OCI-LY7 (cell line): ENCODE measurements at places on chromosomes 7 and 10.

DNA sequence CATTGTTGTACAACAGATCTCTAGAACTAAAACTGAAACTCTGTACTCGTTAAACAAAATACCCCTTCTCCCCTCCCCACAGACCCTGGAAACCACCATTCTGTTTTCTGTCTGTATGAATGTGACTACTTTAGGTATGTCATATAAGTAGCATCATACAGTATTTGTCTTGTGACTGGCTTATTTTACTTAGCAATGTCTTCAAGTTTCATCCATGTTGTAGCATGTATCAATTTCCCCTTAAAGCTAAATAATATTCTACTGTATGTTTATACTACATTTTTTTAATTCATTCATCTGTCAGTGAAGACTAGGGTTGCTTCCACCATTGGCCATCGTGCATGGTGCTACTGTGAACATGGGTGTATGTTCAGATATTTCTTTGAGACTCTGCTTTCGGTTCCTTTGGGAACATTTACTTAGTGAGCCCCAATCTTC, 71.2 kb upstream of the RPA3 start:
- DNase-seq = no peak

GRCh38 chr7:80591654-80592053, 46.8 kb upstream of the CD36 start:
- no peak for DNase-seq

DNA sequence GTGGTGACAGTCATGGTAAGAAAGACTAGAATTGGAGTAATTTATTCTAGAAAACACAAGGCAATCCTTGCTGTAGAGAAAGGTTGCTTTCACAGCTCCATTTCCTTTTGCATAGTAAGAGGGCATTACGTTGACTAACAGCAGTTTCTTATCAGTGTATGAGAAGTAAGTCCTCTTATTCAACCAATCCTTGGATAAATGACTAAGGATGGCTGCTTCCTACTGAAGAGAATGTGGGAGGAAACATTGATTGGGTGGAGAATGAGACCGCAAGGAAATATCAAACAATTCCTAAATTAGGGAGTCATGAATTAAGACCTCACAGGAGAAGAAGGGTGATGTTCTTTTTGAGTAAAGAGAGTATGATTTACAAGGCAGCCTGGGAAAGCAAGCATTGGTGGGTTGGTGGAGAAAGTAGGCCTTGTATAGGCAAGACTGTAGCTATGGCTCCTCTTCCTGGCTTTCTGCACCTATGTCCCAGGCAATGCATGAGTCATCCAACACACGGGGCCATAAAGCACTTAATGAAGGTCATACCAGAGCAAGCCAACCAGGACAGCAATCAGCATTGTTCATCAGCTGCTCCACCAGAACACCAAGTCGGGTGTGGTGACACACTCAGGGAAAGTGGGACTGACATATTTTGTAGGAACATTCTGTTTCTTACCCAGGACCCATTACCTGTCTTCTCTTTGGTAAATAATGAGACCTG, 5.6 kb downstream of the MGAM start:
- DNase-seq = no peak

- peak; percentile 5 for DNase-seq
Observed at GRCh38 chr7:133339772-133340171, 86.9 kb downstream of the EXOC4 start.

DNA sequence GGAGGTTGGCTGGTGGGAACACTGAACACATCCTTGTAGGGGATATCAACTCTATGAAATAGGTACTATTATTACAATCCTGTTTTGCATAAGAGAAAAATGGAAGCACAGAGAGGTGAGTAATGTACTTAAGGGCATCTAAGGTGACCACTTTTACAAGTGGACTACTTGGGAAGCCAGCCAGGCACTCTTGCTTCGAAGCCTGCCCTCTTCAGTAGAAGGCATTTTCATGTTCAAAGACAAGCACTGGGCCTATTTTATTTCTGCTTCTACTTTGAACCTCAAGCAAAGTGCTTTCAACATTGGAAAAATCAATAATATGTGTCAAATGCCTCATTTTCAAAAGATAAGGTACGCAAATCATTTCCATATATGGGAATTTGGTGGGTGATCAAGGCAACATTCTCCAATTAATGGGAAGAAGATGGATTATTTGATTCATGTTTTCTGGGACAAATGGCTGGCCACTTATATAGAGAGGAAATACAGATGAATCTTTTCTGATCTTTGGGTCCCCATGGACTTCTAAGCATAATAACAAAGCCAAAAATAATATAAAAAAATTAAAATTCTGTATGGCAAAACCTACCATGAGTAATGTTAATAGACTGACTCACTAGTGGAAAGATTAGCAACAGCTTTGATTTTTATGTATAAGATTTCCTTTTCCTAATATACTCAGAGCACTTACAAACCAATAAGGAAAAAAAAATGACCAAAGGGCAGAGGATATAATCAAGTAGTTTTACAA, 270.2 kb downstream of the FRMD4A start:
- DNase-seq = no peak

DNA sequence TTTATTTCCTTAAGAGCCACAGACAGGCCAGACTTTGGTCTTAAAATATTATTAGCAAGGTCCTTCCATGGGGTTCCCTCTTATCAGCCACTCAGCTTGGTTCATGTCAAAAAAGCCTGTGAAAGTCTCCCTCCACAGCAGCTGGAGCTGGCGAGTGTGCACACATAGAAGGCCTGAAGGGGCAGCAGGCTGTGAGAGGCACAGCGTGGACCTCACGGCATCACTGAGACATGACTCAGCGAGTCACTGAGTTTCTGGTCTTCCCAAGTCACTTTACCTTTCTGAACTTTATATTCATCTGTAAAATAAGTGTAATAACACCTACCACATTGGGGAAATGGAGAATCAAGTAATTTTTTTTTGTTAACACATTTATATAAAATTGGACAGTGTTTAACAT, 8.7 kb downstream of the TAF3 start:
- DNase-seq = no peak

DNA sequence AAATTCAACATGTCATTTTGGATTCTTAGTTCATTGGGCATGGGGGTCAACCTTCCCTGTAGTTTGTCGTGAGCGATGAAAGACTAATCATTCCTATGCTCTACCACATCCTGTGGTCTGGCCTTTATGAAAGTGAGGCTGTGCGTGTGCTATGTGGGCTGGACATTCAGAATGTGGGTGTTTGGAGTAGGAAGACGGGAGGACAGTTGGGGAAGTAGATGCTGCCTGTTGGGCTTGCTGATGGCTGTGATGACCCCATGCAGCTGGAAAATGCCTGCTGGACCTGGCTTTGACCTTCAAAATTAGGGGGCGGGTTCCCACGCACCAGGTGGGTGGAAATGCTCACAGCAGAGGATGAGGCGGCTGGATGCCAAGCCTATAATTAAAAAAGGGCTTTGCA, 90.9 kb upstream of the MKI67 start:
- DNase-seq = no peak

DNA sequence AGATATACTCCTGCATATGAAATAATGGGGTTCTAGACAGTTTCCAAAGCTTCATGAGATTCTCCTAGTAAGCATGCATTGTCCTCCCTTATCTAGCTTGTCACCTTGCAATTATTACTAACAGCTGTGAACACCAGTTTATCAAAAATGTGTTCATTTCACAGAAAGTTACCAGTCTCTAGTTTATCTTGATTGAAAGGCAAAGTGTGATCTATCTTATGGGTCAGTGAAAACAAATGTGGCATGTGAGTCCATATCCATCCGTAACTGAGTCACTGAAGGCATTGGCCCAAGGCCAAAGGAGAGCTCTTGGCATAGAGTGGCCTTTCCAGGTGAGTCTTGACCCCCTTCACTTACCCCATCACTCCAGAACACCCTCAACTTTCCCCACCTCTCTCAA, 53.2 kb downstream of the GSAP start:
- no peak for DNase-seq

DNA sequence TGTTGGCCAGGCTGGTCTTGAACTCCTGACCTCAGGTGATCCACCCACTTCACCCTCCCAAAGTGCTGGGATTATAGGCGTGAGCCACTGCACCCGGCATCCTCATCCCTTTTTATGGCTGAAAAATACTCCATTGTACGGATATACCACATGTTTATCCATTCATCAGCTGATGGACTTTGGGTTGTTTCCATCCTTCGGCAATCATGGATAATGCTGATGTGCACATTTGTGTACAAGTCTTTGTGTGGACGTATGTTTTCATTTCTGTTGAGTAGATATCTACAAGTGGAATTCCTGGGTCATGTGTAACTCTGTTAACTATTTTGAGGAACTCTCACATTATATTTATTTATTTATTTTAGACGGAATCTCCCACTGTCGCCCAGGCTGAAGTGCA, 5.7 kb upstream of the UCMA start:
- DNase-seq = no peak

GRCh38 chr10:43076876-43077420, at the start of gene RET:
TSS of gene RET (plus strand) at chr10:43077069. CDS start at chr10:43077259, 190 bp downstream.
- DNase-seq = no peak

- DNase-seq = no peak
Observed at GRCh38 chr7:30717181-30717580, 34.8 kb upstream of the INMT start.

GRCh38 chr7:21773326-21773725, 172.4 kb downstream of the CDCA7L start:
- DNase-seq = no peak

DNA sequence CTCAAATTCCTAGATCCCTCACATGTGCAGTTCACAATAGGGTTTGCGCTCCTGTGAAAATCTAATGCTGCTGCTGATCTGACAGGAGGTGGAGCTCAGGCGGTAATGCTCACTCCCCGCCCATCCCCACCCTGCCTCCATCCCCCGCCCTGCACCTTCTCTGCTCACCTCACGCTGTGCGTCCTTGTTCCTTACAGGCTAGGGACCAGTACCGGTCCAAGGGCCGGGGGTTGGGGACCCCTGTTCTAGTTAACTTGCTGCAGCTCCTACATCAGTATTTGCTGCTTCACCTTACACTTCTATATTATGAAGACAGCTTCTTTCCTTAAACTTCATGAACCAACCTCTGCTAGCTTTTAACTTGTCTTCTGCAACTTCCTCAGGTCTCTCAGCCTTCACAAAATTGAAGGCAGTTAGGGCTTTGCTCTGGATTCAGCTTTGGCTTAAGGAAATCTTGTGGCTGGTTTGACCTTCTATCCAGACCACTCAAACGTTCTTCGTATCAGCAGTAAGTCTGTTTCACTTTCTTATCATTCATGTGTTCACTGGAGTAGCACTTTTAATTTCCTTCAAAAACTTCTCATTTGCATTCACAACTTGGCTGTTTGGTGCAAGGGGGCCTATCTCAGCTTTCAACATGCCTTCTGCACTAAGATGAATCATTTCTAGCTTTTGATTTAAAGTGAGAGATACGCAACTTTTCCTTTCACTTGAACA, 1.7 kb upstream of the TNKS2 start:
- peak; percentile 65 for DNase-seq

DNA sequence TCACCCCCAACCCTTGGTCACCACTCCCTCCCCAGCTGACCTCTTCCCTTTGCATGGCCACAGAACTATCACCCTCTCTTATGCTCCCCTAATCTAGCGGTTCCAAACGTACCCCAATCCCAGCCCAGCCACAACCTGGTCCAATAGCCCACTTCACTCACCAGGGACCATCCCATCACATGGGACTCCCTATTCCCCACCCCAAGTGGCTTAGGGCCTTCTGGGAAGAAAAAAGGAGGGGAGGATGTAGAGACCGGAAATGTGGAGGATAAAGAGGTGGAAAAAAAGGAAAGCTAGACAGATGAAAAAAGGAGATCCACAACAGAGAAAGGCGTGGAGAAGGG, 30.3 kb upstream of the PAX2 start:
- no peak for DNase-seq

DNA sequence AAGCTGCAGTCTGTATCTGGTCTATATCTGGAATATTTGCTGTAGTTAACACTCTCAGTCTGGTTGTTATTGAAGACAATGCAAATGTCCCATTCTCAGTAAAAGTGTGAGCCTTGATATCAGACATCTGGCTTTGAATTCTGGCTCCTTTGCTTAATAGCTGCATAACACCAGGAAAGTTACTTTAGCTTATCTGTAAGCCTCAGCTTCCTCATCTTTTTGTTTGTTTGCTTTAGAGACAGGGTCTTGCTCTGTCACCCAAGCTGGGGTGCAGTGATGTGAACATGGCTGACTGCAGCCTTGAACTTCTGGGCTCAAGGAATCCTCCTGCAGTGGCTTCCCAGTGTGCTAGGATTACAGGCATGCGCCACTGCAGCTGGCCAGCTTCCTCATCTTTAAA, 41.3 kb downstream of the CNNM2 start:
- DNase-seq = no peak

GRCh38 chr10:114808982-114809381, 12.6 kb upstream of the FHIP2A start:
- no peak for DNase-seq

GRCh38 chr7:132211971-132212370, 364.3 kb downstream of the PLXNA4 start:
- no peak for DNase-seq

GRCh38 chr10:30182191-30183054, 123.0 kb upstream of the JCAD start:
- DNase-seq = no peak

DNA sequence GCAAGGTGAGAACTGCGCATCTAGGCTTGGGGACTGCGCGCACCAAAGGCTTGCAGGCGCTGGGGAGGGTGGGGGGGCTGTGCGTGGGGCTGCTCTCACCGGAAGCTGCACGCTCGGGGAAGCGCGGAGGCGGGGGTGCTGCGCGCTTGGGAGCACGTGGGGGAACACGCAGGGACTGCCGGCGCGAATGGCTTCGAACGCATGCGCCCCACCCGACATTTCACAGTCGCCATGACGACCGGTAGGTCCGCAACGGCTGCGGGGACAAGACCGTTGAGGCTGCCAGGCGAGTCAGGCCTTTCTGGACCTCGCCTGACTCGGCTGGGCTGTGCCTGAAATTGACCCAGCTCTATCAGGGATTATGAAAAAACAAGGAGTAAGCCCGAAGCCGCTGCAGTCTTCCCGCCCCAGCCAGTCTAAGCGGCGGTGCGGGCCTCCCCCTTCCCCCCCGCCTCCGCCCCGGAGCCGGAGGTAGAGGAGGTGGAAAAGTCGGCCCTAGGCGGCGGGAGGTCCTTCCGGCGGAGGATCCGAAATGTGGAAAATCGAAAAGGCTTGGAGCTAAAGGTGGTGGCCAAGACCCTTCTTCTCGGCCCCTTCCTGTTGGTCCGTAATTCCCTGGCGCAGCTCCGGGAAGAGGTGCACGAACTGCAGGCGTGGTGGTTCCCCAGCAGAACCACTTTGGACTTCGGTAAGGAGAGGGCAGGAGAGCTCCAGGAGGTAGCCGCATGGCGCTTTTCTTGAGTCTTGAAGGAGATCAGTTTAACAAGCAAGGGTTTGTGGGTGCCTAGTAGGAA, 34.9 kb upstream of the STEAP1 start:
- DNase-seq = no peak

- no peak for DNase-seq
Observed at GRCh38 chr10:99234791-99235657, 628 bp downstream of the HPSE2 start.

DNA sequence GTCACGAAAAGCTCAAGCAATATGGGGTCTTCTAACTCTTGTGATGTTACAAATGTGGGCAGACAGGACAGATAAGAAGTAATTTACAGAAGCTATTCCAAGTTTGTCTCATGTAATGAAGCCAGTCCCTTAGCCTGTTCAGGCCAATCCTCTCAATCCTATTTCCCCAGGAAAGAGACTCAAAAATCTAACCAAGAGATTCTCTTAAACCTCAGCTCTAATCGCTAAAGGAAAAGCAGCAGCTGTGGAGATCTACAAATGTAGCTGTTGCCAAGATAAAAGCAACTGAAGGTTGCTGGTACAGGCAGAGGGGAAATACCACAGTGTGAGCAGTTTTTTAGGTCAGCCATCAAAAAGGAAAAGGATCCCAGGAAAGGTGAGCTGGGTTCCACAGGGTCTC, 39.3 kb downstream of the ANK3 start:
- DNase-seq = no peak

GRCh38 chr10:43060291-43060690, 16.6 kb upstream of the RET start:
- DNase-seq = no peak
